Uterine smooth muscle cell (primary cell): ENCODE measurements at places on chromosomes 11 and 22. TPM values are rescaled to one million over a fixed set of nuclear protein-coding genes. Genes with fewer than 3 reads are reported as not detected.

The ZNF408 gene
- total RNA-seq: 7.1 and 10.5 TPM in 2 replicates

The RASSF10 gene
- not detected in 2 replicates for total RNA-seq

The OR5P2 gene
- total RNA-seq: not detected in 2 replicates

The GAL gene
- total RNA-seq: 0.62 and 3.3 TPM in 2 replicates

The MICAL3 gene
- total RNA-seq: 17.9 and 23.7 TPM in 2 replicates

The CALCA gene
- not detected in 2 replicates for total RNA-seq

The TMEM191B gene
- 0.12 and 3.2 TPM in 2 replicates for total RNA-seq

The SDHAF2 gene
- total RNA-seq: 33.8 and 35.1 TPM in 2 replicates
